ELF-1 (cell line): ENCODE measurements at places on chromosomes 2 and 18.

- no peak for DNase-seq
Observed at GRCh38 chr2:9377461-9378097, 45.7 kb downstream of the ITGB1BP1 start.

GRCh38 chr2:182023235-182023634, 37.6 kb downstream of the PPP1R1C start:
- DNase-seq: no peak

DNA sequence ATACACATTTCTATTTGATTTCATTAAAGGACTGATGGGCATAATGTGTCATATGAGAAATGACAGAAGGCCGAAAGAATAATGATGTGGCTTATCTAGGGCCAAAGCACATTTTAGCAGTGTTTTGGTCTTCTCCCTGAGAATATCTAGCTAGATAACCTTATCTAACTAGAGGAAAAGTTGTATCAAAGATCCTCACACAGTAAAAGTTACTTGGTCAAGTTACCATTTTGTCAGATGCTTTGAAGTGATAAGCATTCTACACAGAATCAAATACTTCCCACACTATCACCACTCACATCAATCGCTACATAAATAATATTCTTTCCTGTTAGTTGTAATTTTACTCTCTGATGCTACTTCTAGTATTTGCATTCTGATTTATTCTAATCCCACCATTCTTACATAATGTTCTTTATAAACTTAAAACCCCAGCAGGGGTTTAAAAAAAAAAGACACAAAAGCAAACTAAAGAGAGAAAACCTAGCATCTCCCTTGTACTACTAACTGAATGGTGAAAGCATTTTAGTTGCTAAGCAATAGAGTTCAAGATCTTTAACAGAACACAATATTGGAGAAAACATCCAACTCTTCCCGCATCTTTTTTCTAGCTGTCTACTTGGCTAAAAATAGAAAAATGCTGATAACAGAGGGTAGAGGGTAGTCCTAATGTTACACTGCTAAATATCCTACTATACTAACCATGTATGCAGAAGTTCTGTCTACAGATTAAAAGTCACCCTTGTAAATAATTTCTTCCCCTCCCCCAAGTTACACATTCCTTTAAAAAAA, 8.0 kb downstream of the XPO1 start:
- DNase-seq: no peak

DNA sequence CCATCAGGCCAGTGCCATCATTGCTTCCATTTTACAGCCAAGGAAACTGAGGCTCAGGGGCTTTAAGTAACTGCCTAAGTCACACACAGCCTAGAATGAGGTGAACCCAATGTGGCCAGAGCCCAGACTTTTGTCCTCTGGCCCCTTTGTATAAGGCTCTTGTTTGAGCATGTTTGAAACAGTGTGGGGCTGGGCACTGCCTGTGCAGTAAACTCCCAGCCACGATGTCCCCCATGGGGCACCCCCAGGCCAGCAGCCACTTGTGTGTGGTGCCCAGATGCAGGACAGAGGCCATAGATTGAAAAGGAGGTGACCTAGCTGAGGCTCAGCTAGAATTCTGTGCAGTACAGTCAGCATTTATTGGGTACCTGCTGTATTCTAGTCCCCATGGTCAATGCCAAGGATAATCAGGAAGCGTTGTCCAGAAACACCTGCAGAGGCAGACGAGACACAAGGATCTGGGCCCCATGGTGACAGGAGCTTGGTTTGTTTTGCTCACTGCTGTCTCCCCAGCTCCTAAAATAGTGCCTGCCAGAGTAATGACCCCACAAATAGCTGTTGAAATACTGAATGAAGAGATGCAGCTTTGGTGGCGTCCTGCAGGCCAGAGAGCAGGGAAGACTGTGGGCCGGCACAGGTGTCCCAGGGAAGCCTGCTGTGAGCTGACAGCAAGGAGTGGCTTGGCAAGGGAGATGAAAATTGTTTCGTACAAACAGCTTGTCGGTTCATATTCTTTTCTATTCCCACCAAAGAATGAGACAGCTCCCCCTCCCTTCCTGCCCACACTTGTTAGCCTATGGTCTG, 160.7 kb downstream of the LDLRAD4 start:
- no peak for DNase-seq

DNA sequence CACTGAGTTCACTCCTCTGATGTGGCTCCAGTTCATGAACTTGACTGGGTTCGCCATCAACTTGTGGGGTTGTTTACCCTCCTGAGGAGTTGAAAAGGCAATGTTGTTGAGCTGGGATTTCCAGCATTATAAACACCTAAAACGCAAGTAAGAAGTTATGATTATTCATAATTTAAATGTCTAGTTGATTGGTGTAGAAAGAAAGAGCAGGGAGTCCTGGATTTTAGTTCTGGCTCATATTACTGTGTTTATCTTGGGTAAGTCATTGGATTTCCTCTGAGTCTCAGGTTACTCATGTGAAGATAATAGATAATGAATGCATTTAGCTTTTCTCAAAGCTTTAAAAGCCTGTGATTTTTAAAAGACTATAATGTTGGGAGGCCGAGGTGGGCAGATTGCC, 438.0 kb upstream of the CDH20 start:
- DNase-seq: no peak

- no peak for DNase-seq
Observed at GRCh38 chr2:240896871-240897692, 1.1 kb upstream of the MAB21L4 start.

GRCh38 chr2:173952267-173953046, 12.7 kb downstream of the SP3 start:
- DNase-seq: no peak

DNA sequence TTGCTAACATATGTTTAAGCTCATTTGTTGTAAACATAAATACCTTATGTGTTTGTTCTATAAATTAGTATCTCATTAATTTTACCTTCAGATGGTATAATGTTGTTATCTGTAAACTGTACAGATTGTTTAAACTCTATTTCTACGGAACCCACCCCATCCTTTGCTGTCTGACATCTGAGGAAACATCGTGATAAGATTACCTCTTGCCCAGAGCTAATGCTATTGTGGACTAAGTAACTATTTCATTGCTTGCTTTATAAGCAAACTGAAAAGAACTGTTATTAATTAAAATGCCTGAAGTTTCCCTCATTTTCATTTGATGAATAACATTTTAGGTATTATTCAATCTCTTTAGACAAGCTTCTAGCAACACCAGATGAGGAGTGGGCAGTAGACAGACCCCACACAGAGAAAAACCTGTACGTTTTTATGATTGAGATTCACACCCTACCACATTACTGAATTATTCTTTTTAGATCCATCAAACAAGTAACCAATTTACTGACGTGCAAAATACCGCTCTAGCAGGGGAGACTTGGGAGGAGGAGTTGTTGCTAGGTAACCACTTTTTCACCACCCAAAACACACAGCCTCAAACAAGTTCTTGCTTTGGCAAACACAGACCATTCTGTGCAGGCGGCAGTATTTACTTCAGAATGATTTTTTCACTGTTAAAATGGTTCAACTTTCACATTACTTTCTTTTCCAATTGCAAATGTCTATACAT, 1.9 kb upstream of the SYT4 start:
- peak; percentile 54 for DNase-seq

GRCh38 chr2:150880986-150881385, 380.7 kb downstream of the RBM43 start:
- no peak for DNase-seq

DNA sequence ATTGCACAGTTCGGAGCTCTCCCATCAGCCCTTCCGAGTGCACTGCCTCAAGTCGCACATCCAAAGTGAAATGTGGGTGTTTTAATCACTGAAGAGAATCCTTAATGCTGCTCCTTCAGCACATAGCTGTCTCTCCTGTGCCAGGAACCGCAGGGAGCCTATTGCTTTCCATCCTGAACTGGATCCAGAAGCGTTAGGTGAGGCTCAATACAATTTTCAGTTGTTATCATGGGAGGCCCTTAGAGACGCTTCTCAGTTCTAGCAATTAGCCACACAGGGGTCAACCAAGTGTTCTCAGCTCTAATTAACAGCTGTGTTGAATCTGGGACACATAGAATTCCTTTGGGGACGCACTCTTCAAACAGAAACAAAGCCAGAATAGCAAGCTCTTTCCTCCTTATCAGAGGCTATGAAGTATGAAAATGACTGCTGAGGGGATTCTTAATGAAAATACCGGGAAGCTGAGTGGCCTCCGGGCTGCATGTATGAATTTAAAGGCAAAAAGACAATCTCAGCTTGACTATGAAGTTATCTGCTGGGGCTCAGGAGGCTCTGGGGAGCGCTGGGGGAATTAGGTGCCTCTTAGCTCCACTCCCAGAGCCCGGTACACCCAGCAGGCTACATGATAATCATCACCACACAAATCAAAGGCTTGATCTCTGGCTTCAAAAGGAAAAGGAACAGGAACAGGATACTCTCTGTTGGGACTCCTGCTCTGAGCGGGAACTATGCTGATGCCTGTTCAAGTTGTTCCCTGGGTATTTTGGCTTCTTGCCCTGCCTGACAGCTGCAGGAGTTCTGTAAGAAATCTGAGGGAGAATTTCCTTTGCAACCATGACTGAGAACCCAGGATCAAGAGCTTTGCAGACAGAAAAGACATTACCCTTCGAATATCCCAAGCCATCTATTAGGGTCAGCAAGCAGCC, 55.4 kb upstream of the NCOA1 start:
- DNase-seq: peak; percentile 45

- peak; percentile 63 for DNase-seq
Observed at GRCh38 chr18:9613550-9614400, 584 bp downstream of the PPP4R1 start.

GRCh38 chr2:239288951-239289511, 111.8 kb downstream of the HDAC4 start:
- DNase-seq: no peak

- DNase-seq: no peak
Observed at GRCh38 chr2:170076189-170076588, 101.8 kb upstream of the MYO3B start.

- no peak for DNase-seq
Observed at GRCh38 chr18:25299426-25300300, 52.3 kb downstream of the ZNF521 start.

DNA sequence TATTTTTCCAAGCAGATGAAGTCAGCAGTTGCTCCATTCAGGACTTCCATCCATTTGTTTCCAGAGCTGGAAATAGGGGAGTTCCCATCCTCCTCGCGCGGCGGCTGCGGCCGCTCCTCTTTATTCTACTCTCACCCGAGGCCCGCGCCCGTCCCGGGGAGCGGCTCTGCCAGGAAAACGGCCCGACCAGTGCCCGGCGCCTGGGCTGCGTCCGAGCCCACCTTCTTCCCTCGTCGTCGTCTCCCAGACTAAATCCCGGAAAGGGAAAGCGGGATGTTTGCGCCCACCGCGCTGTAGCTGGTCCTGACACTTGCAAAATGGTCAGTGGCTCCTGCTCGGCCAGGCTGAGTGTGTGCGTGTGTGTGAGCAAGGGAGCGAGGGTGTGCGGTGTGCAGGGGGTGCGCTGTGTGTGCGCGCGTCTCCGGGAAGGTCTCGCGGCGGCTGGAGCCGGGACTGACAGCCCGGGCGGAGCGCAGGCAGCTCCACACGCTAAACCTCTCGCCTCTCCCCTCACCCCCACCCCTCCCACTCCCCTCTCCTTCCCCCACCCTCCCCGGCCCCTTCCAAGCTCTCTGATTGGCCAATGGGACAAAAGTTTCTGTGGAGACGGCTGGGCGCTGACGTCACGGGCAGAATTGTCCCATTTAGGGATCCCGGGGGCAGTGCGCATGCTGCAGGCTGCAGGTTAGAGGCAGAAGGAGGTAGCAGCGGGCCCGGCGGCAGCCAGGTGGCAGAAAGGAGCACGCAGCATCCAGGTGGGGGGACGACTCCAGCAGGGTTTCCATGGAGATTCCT, at the start of gene NOL4:
Gene NOL4, minus strand, starts transcription at position 491 of the 795 bp plus-strand sequence. CDS start 1,660 bp downstream, outside the sequence.
- DNase-seq: peak; percentile 98
